ENCODE measurements at places on chromosomes 6 and 20. TPM values are rescaled to one million over a fixed set of nuclear protein-coding genes. Genes with fewer than 3 reads are reported as not detected.

DNA sequence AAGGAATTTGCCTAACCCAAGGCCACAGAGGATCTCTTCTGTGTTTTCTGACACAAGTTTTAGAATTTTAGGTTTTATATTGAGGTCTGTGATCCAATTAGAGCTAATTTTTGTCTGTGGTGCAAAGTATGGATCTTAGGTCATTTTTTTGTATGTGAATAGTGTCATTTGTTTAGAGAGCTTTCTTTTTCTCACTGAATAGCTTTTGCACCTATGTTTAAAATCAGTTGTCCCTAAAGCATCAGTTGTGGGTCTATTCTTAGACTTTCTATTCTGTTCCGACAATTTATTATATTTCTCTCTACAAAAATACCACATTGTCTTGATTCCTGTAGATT, 341 bp upstream of the MCM9 start:
- no peak for DNase-seq
- H3K27me3 ChIP-seq: no peaks in the 10 kb centered on the region
- peaks cover 33% of the 10 kb centered on the region for H3K4me1 ChIP-seq
- peaks cover 49% of the 10 kb centered on the region for H3K36me3 ChIP-seq
- H3K4me3 ChIP-seq: peak overlapping the region; percentile 88

DNA sequence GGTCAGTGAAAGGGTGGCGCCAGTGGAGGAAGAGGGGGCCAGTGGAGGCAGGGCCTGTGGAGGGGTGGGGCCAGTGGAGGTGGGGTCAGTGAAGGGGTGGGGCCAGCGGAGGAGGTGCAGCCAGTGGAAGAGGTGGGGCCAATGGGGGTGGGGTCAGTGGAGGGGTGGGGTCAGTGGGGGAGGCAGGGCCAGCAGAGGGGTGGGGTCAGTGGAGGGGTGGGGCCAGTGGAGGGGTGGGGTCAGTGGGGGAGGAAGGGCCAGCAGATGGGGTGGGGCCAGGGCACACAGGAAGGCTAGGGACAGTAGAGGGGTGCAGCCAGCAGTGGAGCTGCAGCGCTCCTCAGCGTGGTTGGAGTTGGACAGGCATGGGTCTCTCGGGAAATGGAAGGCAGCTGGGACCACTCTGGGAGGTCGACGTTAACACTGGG, 18.7 kb downstream of the ADRM1 start:
- H3K27ac ChIP-seq: no peak overlapping the region
- no peaks in the 10 kb centered on the region for H3K36me3 ChIP-seq
- H3K4me1 ChIP-seq: no peaks in the 10 kb centered on the region

DNA sequence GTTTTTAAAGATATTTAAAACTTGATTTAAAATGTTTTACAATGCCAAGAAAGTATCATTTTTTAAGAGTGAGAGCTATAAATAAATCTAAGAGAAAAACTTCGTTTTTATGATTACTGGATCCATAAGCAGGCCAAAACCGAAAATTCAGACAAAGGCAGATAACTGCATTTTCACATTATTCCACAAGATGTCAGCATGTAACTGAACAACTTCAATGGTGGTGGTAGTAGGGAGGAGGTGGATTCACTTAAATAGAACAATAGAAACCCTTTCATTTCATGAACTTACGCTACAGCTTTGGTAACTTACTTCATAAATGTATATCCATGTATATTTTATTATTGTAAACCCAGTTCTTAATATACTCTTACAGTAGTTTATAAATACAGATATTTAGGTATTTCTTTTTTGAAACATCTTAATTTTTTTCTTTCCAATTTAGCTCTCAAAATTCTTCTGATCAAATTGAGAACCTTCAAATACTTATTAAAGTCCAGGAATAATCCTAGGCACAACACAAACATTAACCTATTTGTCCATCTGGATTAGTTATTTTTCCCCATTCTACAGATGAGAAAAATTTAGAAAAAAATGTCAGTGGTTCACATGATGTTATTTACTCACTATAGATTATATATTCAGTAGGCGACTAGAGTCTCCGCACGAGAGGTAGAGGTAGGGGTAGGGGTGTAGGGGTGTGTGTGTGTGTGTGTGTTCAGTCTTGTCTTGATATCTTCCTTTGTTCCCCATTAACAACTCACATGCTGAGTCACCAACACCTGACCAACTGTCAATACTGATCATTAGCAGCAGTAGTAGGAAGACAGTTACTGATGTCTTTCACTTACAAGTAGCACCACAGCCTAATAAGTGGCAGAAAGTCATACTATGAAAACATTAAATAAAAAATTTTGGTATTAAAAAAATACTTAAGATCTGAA, 111.5 kb downstream of the ARHGAP18 start:
- no peak for DNase-seq
- H3K36me3 ChIP-seq: no peaks in the 10 kb centered on the region
- H3K27ac ChIP-seq: no peak overlapping the region
- H3K27me3 ChIP-seq: no peaks in the 10 kb centered on the region
- peaks cover 2% of the 10 kb centered on the region for H3K4me1 ChIP-seq
- H3K4me3 ChIP-seq: no peak overlapping the region

DNA sequence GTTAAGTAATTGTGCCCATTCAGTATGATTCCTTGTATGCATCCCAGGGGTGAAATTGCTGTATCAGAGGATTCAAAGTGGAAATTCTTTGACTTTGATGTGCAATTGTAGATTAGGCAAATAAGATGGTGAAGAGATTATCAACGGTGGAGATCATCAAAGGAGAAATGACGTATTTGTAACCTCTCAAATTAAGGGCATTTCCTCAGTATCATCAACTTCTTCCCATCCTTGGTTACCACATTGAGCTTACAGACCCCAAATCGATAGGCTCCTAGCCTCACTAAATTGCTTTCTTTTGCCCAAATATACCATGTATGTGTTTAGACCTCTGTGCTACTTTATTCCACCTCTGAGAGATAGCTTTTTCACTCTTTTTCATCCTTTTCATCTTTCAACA, 213.1 kb upstream of the ZFP64 start:
- H3K36me3 ChIP-seq: no peaks in the 10 kb centered on the region
- H3K4me3 ChIP-seq: no peak overlapping the region
- H3K4me1 ChIP-seq: peaks cover 53% of the 10 kb centered on the region
- peak overlapping the region; percentile 25 for H3K27ac ChIP-seq

The IPCEF1 gene
- total RNA-seq: 24.3 TPM
